ENCODE measurements at places on chromosomes 13 and 19.

DNA sequence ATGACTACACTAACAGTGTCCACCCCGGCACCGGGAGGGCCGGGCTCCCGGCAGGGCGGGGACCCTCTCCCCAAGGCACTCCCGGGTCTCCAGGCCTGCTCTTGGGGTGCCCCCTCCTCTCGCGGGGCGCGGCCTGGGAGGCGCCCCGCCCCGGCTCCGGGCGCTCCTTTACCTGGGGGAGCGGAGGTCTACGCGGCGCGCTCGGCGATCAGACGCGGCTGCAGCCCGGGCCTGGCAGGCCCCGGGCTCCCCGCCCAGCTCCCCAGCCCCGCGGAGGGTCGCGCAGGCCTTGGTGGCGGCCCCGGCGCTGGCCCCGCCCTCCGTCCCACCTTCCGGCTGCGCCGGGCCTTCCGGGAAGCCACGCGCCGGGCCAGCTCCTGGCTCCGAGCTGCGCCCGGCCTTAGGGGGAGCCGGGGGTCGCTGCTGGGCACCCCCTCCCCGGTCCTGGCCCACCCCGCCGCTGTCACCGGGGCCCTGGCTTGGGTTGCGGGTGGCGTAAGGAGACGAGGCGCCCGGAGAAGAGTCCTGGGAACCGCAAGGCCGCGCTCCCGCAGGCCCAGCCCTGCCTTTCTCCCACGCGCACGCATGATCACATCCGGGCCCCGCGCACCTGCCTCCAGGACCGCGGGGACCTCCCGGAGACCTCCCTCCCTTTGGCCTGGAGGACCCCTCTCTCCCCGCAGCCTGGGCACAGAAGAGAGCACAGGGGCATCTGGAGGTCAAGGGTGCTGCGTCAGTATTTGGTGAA is at the start of gene C19orf12:
Gene C19orf12, minus strand, starts transcription at position 309 of the 748 bp plus-strand sequence. CDS start 6,848 bp downstream, outside the sequence.
- DNase-seq, result no peak

GRCh38 chr13:78198419-78198818 is 279.8 kb upstream of the EDNRB start:
- no peak for DNase-seq

- no peak for DNase-seq
Measured at GRCh38 chr13:45280751-45281634, 60.0 kb downstream of the TPT1 start.

DNA sequence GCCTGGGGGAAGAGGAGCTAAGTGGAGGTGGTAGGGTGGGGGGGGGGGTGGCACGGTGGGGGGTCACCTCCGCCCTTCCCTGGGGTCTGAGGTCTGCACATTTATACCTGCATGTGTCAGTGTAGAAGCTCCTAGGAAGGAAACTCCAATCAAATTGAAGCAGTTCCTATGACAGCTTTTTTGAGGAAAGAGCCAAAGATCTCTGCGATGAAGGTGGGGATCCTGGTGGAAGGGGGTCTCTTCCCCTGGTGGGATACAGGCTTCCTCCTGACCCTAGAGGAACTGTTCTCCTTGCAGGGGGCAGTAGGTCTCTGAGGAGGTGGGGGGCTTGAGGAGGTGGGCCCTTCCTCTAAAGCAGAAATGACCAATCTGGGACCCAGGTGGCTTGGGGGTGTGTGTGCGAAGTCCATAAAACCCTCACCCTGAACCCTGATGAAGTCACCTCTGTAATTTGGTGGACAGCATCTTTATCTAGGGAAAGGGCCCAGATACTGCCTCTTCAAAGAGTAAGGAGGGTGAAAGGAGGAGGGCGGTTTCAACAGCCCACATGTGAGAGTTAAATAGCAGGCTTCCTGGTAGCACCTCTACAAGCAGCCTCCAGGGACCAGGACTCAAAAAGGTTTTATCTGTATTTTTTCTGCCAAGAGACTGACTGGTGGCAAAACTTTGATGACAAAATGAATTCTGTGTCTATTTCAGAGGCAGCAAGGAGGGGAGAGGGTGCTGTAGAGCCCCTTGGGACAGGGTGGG is 12.9 kb downstream of the RANBP3 start:
- no peak for DNase-seq

DNA sequence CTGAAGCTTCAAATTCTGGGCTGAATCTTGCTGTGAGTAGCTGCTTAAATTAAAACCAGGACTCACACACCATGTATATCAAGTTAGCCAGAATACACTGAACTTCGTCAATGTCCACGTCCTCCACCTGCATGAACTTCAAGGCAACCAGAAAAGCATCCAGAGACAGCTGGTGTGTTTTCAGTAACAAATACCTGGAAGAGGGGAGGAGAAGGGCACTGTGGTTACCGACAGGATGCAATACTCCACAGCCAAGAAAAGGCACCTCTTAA is 20.4 kb downstream of the PROZ start:
- no peak for DNase-seq

GRCh38 chr13:27401210-27401609 is 23.2 kb upstream of the GTF3A start:
- no peak for DNase-seq

GRCh38 chr19:35013820-35014754 is 14.0 kb downstream of the GRAMD1A start:
- DNase-seq, result peak; percentile 45

DNA sequence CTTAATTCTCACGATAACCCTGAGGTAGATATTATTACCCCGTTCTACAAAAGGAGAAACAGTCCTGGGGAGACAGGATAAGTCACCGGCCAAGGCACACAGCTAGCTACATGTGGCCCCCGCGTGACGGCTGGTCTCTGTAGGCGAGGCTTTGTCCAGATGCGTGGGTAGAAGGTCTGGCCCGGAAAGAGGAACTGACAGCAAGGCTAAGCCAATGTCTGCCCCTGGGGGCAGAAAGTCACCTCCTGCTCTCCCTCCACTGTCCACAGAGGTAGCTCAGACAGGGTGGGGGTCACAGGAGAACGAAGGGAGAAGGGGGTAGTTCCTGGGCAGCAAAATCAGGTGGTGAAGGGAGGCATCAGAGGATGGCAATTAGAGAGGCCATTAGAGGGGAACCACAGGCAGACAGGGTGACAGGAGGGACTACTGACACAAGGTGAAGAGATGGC is 1.8 kb downstream of the APOC4 start:
- no peak for DNase-seq

DNA sequence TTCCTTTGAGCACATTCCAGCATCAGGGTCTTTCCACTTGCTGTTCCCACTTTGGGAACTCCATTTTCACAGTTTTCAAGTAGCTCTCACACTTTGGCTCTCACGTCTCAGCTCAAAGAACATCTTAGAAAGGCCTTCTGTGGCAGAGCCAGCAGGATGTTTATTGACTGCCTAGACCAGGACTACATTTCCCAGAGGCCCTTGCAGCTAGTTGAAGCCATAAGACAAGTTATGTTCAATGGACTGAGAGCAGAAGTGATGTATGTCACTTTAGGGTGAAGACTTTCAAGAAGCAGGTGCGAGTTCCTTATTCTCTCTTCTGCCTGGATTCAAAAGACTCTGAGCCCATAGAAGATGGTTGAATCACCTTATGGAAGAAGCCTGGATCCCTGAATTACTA is 4.3 kb upstream of the HAUS5 start:
- no peak for DNase-seq

DNA sequence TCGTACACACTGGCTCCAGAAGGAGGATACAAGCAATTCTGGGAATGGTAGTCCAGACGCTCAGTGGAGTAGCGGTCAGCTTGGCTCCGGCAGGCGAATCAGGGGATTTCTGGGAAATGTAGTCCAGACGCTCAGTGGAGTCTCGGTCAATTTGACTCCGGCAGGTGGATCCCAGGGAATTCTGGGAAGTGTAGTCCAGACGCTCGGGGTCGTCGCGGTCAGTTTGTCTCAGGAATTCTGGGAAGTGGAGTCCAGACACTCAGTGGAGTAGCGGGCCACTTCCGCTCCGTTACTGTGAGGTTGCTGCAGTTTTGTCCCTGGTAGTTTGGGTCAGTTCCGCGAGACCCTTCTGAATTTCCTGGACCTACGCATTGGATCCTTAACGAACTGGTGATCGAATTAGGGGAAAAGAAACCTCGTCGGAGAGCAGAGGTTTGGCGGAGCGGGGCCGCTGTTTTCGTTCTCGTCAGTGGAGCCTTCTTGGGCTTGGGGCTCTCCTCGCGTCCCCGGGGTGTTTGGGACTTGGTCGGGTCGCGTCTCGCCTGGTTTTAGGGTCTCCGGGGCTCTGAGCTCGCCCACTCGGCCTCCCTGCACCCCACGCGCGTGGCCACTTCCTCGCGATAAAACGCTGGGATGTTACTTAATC is at the start of gene ZNF225:
Gene ZNF225, plus strand, starts transcription at position 262 of the 646 bp plus-strand sequence. CDS start 2,429 bp downstream, outside the sequence.
- peak; percentile 54 for DNase-seq

- no peak for DNase-seq
Measured at GRCh38 chr19:29922972-29923371, 19.1 kb upstream of the URI1 start.

GRCh38 chr19:49889038-49889686 is 7.5 kb downstream of the IL4I1 start:
- no peak for DNase-seq

DNA sequence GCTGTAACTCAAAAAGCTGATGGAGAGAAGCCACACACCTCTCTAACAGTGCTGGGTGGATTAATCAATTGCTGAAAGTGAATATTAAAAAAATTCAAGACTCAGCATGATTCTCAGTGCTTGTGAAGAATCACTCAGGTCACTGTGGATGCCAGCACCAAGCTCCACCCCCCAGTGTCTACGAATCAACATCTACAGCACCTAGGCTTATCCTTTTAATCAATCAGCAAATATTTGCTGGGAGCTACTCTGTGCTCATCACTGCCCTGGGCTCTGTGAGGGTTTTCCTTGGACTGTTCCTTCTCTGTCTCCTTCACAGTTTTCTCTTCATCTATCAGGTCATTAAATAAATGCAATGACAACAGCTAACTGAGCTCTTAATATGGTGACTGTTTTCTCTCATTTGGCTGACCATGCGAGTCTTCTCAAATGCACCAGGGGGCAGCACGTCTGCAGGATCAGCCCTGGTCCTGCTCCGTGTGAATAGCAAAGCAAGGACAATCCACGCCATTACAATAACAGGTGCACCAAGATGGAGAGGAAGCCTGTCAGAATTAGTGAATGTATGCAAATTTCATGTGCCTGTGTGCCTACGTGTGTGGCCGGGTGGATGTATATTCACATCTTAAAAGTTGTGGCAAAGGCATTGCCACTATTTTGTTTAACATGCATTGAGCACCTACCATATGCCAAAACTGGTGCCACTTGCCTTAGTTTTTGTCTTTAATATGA is 14.6 kb upstream of the C13orf42 start:
- DNase-seq, result no peak

- DNase-seq, result no peak
Measured at GRCh38 chr13:50208826-50209335, 193.6 kb downstream of the KCNRG start.

GRCh38 chr13:75052616-75053015 is 429.4 kb downstream of the TBC1D4 start:
- DNase-seq, result no peak

- DNase-seq, result no peak
Measured at GRCh38 chr13:39809466-39809865, 154.0 kb downstream of the COG6 start.

DNA sequence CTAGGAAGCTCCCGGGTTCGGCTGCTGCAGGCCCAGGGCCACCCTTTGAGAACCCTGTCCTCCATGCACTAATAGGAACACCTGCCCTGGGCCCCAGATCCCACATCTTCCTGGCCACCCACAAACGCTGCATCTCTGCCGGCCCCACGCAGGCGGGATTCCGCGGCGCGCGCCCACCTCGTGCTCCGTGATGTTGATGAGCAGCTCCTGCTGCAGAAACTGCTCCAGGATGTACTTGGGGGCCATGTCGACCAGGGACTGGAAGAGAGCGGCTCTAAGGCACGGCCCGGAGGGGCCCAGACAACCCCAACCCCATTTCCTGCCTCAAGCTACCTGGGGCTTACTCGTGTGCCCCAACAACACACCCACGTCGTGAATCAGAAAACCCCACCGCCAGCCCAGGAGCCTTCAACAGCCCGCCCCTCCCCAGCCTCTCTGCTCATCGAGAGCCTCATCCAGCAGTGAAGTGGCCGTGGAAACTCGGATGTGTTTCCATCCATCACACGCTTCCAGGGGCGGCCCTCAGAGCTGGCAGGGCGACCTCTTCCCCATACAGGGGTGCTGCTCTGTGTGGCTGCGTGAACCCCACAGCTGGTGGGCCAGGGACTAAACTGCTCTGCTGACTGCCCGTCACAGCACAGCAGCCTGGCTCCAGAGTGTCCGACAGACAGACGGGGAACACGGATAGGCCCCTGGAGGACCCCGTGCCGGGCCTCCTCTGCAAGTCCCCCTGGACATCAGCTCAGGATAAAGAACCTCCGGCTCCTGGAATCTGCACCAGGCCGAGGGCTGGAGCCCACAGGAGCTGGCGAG is 4.2 kb downstream of the POLR2E start:
- no peak for DNase-seq

DNA sequence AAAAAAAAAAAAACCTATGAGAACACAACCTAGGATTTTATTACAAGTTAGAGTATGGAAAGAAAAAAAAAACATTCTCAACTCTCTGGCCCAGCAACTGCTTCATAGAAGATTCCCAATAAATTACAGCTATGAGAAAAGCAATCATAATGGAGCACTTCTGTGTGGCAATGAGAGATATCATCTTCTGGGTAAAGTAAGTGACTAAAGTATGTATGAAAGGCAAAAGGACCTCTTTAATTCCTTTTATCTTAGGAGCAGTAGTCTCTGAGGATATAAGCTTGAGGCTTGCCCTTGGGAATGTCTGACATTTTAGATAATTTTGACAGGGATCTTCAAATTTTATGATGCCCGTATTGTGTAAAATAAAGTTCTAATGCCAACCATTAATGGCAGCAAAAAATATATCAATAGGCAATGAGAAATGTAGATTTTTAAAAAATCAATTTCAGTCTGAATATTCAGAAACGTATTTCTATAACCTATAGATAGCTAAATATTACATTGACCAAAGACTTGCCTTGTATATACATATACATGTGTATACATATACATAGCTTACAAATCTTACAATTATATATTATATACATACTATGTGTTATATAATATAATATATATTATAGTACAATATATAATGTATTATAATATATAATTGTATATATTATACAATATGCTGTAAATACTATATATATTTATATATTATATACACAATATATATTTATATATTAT is 823.9 kb upstream of the SLITRK1 start:
- no peak for DNase-seq

- DNase-seq, result no peak
Measured at GRCh38 chr13:107681600-107681999, 533.7 kb downstream of the LIG4 start.

- DNase-seq, result no peak
Measured at GRCh38 chr19:41999071-41999877, 5.2 kb upstream of the ATP1A3 start.

- DNase-seq, result no peak
Measured at GRCh38 chr19:32708457-32708856, 11.1 kb upstream of the TDRD12 start.

GRCh38 chr13:25371875-25372283 is at the start of gene ATP8A2:
Gene ATP8A2, plus strand, starts transcription at chr13:25371974. Its CDS starts 239 bp downstream, at chr13:25372213.
- DNase-seq, result no peak
